ENCODE measurements at places on chromosomes 5 and 9. TPM values are rescaled to one million over a fixed set of nuclear protein-coding genes. Genes with fewer than 3 reads are reported as not detected.

- H3K27me3 ChIP-seq: no peaks in the 10 kb centered on the region
- no peaks in the 10 kb centered on the region for H3K36me3 ChIP-seq
- H3K4me1 ChIP-seq: no peaks in the 10 kb centered on the region
- DNase-seq: no peak
- no peak overlapping the region for H3K27ac ChIP-seq
- no peak overlapping the region for H3K4me3 ChIP-seq
Measured at GRCh38 chr5:168430296-168430695, 56.0 kb upstream of the RARS1 start.

GRCh38 chr5:36658038-36658756 lies 51.8 kb downstream of the SLC1A3 start:
- DNase-seq: no peak
- no peaks in the 10 kb centered on the region for H3K36me3 ChIP-seq
- H3K4me3 ChIP-seq: no peak overlapping the region
- H3K4me1 ChIP-seq: peaks cover 9% of the 10 kb centered on the region

Gene MCTP1
- 15.8 TPM for total RNA-seq

DNA sequence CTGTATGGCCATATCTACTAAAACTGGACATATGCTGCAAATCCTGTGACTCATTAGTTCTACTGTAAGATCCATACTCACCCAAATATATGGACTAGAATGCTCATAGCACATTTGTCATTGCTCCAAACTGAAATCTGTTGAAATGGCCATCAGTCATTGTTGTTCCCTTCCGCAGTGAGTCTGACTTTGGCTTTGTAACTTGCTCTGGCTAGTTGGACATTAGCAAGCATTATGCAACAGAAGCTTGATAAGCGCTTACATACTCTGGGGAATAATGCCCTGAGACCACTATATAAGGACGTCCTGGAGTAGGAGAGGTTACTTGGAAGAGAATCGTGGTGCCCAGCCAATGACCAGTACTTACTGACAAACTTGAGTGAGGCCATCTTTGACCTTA lies 9.0 kb downstream of the KIAA1958 start:
- no peaks in the 10 kb centered on the region for H3K27me3 ChIP-seq
- DNase-seq: no peak
- no peaks in the 10 kb centered on the region for H3K36me3 ChIP-seq
- no peak overlapping the region for H3K4me3 ChIP-seq

GRCh38 chr5:132342291-132343180 lies 27.0 kb upstream of the SLC22A5 start:
- H3K27ac ChIP-seq: no peak overlapping the region
- DNase-seq: no peak
- no peaks in the 10 kb centered on the region for H3K4me1 ChIP-seq
- no peaks in the 10 kb centered on the region for H3K27me3 ChIP-seq

DNA sequence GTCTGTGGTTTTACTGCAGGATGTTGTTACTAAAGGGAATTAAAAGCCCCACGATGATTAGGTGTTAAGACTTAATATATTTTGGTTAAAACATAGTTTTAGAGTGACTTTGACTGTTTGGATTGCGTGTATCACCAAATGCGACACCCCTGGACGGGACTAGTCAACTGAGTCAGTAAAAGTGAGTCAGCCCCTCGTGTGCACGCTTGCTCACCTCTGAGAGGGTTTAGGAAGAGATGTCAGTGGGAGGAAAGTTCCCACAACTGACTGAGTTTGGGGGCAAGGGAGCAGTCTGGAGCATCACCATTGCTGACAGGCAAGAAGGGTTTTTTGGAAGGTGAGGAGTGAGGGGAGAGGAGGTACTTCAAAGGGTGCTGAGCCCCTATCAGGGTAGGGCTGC lies 14.4 kb upstream of the DMRT3 start:
- H3K27ac ChIP-seq: no peak overlapping the region
- H3K4me3 ChIP-seq: no peak overlapping the region
- no peaks in the 10 kb centered on the region for H3K36me3 ChIP-seq
- no peak for DNase-seq
- no peaks in the 10 kb centered on the region for H3K4me1 ChIP-seq
- peaks cover 24% of the 10 kb centered on the region for H3K27me3 ChIP-seq

Gene FBN2
- total RNA-seq: 0.55 TPM

DNA sequence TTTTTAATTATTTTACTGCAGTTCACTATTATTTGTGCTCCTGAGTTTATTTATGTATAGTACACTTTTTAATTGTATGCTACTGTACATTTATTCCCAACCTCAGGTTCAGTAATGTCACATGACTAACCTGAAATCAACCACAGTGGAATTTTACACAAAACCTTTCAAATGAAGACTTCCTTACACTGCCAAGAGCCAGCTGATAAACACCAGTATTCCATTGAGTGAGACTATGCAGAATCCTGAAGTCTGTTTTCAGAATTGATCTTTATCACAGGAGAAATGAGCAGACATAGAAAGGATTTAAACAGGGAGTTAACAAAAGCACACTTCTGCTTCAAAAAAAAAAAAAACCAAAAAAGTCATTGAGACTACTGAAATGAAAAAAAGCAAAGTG lies 219.5 kb downstream of the PRR16 start:
- no peak overlapping the region for H3K4me3 ChIP-seq
- no peak overlapping the region for H3K27ac ChIP-seq
- no peak for DNase-seq
- H3K27me3 ChIP-seq: no peaks in the 10 kb centered on the region
- no peaks in the 10 kb centered on the region for H3K4me1 ChIP-seq
- no peaks in the 10 kb centered on the region for H3K36me3 ChIP-seq

All from sigmoid colon (tissue), 7 donors.